ENCODE measurements at places on chromosomes 5 and 9. TPM values are rescaled to one million over a fixed set of nuclear protein-coding genes. Genes with fewer than 3 reads are reported as not detected.

GRCh38 chr5:1481266-1481958 lies 36.2 kb upstream of the SLC6A3 start:
- no peak for DNase-seq

GRCh38 chr5:113062869-113063508 lies 86.4 kb downstream of the DCP2 start:
- DNase-seq = no peak

DNA sequence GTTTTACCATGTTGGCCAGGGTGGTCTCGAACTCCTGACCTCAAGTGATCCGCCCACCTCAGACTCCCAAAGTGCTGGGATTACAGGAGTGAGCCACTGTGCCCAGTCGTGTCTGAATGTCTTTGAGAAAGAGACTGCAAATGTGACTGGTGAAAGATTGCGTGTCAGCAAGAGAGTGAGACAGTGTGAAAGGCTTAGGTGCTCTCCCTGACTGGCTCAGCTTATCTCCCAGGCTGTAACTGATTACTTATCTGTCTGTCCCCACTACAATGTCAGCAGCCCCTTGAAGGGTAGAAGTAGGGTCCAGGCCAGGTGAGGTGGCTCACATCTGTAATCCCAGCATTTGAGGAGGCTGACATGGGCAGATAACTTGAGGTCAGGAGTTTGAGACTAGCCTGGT lies 3.4 kb upstream of the FGFR4 start:
- DNase-seq = no peak

- no peak for DNase-seq
Measured at GRCh38 chr5:80978772-80979317, 18.7 kb downstream of the RASGRF2 start.

- DNase-seq = no peak
Measured at GRCh38 chr5:42043400-42043799, 118.3 kb downstream of the FBXO4 start.

- DNase-seq = peak; percentile 67
Measured at GRCh38 chr9:76441551-76442322, 17.2 kb upstream of the GCNT1 start.

- DNase-seq = peak; percentile 47
Measured at GRCh38 chr5:79229357-79230174, 6.4 kb upstream of the JMY start.

GRCh38 chr5:178519155-178519554 lies 71.0 kb downstream of the COL23A1 start:
- DNase-seq = no peak

DNA sequence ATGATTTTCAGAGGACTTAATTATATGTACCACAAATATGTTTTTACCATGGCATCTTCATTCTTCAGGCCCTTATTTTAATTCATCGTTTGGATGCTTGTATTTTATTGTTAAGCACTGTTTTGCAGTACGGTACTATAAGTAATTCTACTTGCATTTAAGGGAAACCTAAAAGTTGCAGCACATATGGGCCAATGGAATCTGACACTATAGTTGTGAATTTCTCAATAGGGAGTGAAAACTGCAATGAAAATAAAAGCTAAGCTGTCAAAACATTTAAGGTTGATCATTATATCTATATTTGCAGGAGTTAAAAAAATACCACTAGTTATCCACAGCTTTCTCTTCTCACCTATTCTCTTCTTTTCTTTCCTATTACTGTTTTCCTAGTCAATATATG lies 1071.8 kb downstream of the MAT2B start:
- no peak for DNase-seq

DNA sequence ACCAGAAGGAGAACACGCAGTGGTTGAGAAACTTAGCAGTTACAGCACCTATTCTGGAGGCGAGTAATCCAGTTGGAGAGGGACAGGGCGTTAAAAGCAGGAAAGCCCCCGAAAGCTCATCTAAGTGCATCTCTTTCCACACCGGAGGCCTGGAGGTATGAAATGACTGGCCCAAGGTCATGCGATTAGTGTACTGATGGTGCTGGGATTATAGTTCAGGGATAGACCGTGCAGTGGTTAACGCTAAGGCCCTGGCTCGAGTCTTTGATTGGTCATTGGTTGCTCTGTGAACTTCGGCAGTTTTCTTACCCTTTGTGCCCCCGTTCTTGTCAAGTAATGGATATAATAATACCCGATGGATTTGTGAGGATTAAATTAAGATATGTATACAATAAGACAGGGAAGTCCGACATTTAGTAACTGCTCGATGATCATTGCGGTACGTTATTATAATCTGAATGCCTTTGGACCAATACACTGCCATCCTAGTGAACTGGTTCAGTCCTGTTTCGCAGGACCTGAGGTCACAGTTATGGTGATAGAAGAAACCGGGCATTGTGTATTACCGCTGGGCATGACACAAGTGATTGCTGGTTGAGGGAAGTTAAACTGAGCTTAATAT lies 960 bp downstream of the CANX start:
- DNase-seq = peak; percentile 70

DNA sequence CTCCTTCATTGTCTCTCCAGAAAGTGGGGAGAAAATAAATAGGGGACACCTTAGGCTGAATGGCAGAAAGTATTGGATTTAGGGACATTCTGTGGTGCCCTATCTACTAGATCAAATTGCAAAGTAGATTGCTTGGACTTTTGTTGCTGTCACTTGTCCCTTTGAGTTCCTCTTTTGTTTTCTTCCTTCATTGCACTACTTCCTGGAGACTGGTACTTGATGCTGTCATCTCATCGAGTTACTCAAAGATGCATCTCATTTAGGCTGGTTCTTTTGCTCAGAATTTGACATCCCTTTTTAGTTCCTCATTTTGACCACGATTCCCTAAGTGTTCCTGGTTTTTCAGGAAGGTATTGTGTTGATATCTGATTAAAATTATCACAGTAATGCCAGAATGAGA lies 137.6 kb downstream of the ADGRV1 start:
- DNase-seq = no peak

- DNase-seq = no peak
Measured at GRCh38 chr9:115944166-115944948, 209.2 kb upstream of the PAPPA start.

- no peak for DNase-seq
Measured at GRCh38 chr9:82148426-82148810, 159.8 kb downstream of the SPATA31D1 start.

DNA sequence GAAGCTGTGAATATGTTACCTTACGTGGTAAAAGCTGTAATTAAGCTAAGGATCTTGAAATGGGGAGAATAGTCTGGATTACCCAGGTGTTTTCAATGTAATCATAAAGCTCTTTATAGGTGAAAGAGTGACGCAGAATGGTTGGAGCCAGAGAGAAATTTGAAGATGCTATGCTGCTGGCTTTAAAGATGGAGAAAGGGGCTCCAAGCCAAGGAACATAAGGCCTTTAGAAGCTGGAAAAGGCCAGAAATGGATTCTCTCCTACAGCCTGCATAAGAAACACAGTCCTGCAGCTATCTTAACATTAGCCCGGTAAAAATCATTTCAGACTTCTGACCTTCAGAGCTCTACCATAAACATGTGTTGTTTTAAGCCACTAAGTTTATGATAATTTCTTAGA lies 243.3 kb upstream of the VLDLR start:
- no peak for DNase-seq

DNA sequence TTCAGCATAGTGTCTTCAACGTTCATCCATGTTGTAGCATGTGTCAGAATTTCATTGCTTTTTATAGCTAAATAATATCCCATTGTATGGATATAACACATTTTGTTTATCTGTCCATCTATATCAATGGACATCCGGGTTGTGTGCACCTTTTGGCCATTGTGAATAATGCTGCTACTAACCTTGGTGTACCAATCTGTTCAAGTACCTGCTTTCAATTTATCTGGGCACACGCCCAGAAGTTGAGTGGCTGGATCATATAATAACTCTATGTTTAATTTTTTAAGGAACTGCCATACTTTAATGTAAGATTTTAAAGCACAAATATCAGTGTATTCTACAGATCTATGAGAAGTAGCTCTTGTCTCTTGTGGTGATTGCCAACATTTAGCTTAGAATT lies 43.5 kb downstream of the SCAI start:
- no peak for DNase-seq

GRCh38 chr5:52620315-52620714 lies 167.4 kb upstream of the ITGA1 start:
- DNase-seq = peak; percentile 18

DNA sequence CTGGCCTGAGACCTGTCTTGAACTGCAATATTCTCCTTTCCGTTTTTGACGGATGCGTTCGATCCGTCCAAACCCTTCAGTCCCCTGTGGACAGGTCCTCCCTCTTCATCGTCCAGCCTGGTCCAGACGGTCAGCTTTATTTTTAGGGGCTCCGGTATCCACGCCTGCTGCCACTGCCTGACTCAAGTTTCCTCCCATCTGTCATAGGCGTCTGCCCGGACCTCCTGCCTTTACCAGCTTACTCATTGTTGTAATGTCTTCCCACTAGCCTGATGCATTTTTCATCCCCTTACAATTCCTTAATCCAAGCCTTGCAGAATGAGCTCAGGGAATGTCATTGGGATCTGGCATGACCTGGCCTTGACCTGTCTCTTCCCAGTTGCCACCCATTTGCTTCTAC lies 145.8 kb downstream of the TENT4A start:
- DNase-seq = no peak

GRCh38 chr5:44807269-44807668 lies 1.5 kb upstream of the MRPS30 start:
- DNase-seq = no peak

DNA sequence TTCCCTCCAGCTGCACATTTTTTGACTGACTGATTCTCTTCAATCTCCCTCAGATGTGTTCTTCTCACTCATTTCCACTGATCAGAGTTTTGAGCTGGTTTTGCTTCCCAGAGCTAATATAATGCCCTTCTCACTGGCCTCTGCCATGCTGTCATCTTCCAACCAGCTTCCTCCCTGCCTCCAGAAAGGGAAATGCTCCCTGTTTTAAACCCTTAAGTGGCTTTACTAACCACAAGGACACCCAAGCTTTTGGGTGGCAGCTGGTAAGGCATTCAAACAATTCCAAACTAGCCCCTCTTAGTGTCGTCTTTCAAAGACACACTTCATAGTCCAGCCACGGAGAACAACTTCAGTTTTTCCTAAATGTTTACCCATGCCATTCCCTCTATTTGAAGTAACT lies 172.5 kb downstream of the CRB2 start:
- DNase-seq = no peak

DNA sequence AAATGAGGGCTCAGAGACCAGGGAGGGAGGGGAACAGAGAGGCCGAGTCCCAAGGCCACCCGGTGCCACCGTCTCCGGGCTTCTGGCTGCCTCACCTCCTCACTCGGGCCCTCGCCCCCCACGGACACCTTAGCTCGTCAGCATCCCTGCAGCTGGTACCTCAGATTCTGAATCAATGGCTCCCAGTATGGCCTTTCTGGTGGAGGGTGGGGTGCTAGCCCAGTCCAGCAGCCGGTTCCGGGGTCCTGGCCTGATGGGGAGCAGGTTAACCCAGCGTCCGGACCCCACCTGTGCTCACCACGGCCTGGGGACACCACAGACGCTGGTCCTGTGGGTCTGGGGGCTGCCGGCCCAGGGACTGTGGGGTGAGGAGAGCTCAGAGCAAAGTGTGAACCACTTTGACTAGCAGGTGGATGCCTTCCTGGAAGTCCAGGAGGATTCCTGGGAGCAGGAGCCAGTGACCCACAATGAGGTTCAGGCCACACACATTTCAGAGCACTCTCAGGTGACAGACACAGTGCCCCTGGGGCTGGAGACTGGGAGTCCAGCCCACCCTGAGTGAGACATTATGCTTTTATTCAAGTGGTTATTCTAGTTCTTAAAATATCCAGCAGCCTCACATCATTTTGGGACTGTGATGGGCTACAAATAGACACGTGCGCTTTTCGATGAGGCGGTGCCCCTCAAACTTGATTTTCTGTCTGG lies 53.3 kb downstream of the AHRR start:
- DNase-seq = no peak

DNA sequence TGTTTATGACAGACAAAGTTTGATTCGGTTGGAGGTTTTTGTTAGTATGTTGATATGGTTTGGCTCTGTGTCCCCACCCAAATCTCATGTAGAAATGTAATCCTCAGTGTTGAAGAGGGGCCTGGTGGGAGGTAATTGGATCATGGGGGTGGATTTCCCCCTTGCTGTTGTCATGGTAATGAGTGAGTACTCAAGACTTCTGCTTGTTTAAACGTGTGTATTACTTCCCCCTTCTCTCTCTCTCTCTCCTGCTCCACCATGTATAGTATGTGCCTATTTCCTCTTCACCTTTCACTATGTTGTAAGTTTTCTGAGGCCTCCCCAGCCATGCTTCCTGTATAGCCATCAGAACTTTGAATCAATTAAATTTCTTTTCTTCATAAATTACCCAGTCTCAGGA lies 415.1 kb downstream of the HCN1 start:
- no peak for DNase-seq

DNA sequence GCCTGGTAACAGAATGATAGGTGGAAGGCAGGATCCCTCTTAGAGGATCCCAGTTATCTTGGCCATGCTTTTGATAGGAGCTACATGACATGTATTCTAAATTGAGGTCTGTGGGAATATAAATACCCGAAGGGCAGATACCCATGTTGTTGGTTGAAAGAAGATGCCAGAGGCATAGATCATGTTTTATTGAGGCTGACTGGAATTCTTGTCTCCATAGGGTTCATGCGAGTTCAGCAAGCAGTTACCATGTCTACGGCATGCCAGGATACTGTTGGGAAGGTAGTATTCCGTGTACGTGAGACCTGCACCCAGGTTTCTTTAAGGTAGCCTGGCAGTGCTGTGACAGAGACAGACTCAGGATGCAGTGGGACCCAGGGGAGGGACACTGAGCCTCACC lies 230.7 kb downstream of the NR3C1 start:
- no peak for DNase-seq

GRCh38 chr9:614431-614830 lies 227.1 kb upstream of the DMRT1 start:
- no peak for DNase-seq

- no peak for DNase-seq
Measured at GRCh38 chr5:181259974-181260719, 796 bp downstream of the TRIM52 start.

- DNase-seq = peak; percentile 30
Measured at GRCh38 chr5:159210210-159210661, 883 bp upstream of the RNF145 start.

GRCh38 chr9:18478501-18479361 lies 4.8 kb downstream of the ADAMTSL1 start:
- DNase-seq = no peak

The SLC6A18 gene
- not detected for total RNA-seq

The CAVIN4 gene
- total RNA-seq = 0.09 TPM

The AMBP gene
- not detected for total RNA-seq

The PCDHGB7 gene
- total RNA-seq = not detected

The SCAMP1 gene
- total RNA-seq = 13.6 TPM

The HAPLN1 gene
- total RNA-seq = not detected

The ZSWIM6 gene
- total RNA-seq = 4.4 TPM

The FGD3 gene
- total RNA-seq = 41.6 TPM

The CCL21 gene
- not detected for total RNA-seq

The APC gene
- total RNA-seq = 19.0 TPM

The CANX gene
- total RNA-seq = 444 TPM

The C5orf46 gene
- total RNA-seq = not detected

The SLC34A1 gene
- 0.29 TPM for total RNA-seq

The PLAC8L1 gene
- not detected for total RNA-seq

The SSNA1 gene
- total RNA-seq = 53.3 TPM

The FYB1 gene
- 83.0 TPM for total RNA-seq

The CYLC2 gene
- not detected for total RNA-seq
